ENCODE measurements at places on chromosomes 2 and 18. TPM values are rescaled to one million over a fixed set of nuclear protein-coding genes. Genes with fewer than 3 reads are reported as not detected.

DNA sequence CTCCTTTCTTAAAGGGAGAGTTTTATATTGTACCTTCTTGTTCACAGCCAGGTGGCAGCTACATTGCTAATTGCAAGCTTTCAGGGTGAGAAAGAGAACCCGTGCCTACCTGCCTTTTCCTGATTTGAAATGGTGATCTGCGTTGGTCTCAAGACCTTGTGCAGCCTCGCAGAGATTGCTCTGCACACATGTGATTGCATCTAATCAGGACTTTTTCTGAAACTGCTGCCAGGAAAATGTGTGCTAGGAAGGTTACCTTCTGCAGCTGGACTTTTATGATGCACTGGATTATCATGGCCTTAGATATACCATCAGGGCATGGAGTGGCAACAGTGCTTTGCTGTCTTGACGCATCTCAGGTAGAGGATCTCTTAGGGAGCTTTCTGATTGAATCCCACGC is 45.1 kb downstream of the AGAP1 start:
- no peak for DNase-seq

- DNase-seq = no peak
These were observed 92.1 kb downstream of the ATL2 start for GRCh38 chr2:38284971-38285370.

IGFBP5 gene
- 0.20 TPM for total RNA-seq

RESP18 gene
- not detected for total RNA-seq

MFF gene
- 58.7 TPM for total RNA-seq

GRCh38 chr18:48802543-48803290 is 148.0 kb downstream of the SMAD7 start:
- no peak for DNase-seq

GRCh38 chr2:156864753-156865152 is 392.8 kb upstream of the GALNT5 start:
- DNase-seq = no peak

GRCh38 chr2:98787700-98788099 is 56.8 kb upstream of the MGAT4A start:
- no peak for DNase-seq

DSC2 gene
- total RNA-seq = under 0.01 TPM

TWSG1 gene
- 116 TPM for total RNA-seq

- DNase-seq = peak; percentile 55
These were observed 37.5 kb downstream of the ACVR1 start for GRCh38 chr2:157838442-157839161.

GRCh38 chr2:211737282-211737681 is 801.3 kb downstream of the ERBB4 start:
- DNase-seq = no peak

RAMP1 gene
- total RNA-seq = not detected

All from pulmonary artery endothelial cell (primary cell).